ENCODE measurements at places on chromosomes 5 and 9. TPM values are rescaled to one million over a fixed set of nuclear protein-coding genes. Genes with fewer than 3 reads are reported as not detected.

The FAT2 gene
- total RNA-seq = not detected

The MPDZ gene
- total RNA-seq = not detected

GRCh38 chr5:21688655-21689054 lies 1164.5 kb downstream of the CDH12 start:
- no peak for DNase-seq

DNA sequence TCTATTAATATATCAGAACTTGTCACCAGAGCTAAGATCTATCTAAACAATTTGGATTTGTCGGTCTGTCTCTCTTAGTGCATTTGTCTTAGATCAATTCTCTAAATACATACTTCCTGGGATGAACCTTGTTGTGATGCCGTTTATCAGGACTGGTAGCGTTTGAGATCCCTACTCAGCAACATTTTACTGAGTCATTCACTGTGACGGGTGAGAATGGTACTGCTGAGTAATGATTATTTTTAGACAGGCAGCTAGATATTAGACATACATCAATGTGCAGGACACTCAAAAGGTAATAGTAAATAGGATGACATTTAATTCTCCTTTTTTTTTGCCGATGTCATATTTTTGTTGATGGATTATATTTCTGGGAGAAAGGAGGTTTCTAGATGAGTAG lies 209.0 kb downstream of the CSNK1G3 start:
- DNase-seq = no peak

DNA sequence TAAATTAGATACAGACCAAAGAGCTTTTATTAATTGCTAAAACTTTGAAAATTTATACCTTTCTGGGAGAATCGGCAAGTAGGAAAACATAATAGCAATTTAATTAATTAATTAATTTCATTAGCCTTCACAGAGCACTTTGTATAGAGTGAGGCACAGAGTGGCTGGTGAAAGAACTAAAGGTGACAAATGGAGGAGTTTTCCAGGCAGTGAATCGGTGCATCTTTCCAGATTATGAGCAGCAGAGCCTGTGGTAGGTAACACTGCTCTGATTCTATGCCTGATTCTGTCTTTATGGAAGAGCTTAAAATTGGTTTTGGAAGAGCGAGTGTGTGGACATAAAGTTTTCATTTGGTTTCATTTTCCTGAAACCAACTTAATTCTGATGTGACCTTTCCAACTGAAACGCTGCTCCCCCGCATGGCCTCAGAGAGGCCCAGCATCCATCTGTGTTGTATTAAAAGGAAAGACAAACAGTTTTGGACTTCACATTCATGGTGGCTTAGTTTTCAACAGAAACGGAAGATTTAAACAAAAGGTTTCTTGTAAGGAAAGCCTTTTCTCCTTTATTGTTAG lies 188.9 kb upstream of the RPS23 start:
- DNase-seq = no peak

DNA sequence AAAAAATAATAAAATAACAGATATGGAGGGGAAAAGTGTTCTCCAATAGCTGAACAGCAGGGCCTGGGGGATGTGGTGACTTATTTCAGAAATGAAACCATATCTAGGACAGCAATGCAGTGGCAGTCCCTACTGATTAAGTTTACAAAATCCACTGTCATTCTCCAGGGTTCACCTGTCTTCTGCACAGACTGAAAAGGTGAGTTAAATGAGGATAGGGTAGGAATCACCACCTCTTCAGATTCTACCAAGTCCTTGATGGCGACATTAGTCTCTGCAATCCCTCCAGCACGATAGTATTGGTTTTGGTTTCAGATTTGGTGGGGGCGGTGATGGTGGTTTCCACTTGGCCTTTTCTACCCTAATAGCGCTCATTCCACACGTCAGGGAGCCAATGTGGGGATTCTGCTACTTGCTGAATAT lies 32.3 kb upstream of the NPM1 start:
- no peak for DNase-seq
